ENCODE measurements at places on chromosomes 3 and 15. TPM values are rescaled to one million over a fixed set of nuclear protein-coding genes. Genes with fewer than 3 reads are reported as not detected.

The P4HTM gene
- total RNA-seq, result 51.4 TPM

The CHRM5 gene
- not detected for total RNA-seq

The TMEM158 gene
- total RNA-seq, result 8.2 TPM

The ACAD11 gene
- 43.6 TPM for total RNA-seq

The ITPKA gene
- 0.47 TPM for total RNA-seq

The NISCH gene
- 117 TPM for total RNA-seq

The SERINC4 gene
- total RNA-seq, result 0.23 TPM

The SPATA12 gene
- total RNA-seq, result not detected

The FAM3D gene
- 0.82 TPM for total RNA-seq

The DET1 gene
- 16.3 TPM for total RNA-seq

The SLC2A2 gene
- 15.0 TPM for total RNA-seq

The CRTC3 gene
- total RNA-seq, result 33.1 TPM

The HESX1 gene
- total RNA-seq, result 0.76 TPM

The SLC38A3 gene
- total RNA-seq, result 2.9 TPM

The SLC51B gene
- 1.5 TPM for total RNA-seq

The SLC28A2 gene
- total RNA-seq, result 0.23 TPM

The CCRL2 gene
- 2.6 TPM for total RNA-seq

The RLBP1 gene
- not detected for total RNA-seq

The DUOX2 gene
- 0.06 TPM for total RNA-seq

The CFAP20DC gene
- total RNA-seq, result 3.3 TPM

The ADGRG7 gene
- total RNA-seq, result not detected

Data from metanephros (tissue), 2 donors.